ENCODE measurements at places on chromosomes 16 and 17.
A peak's percentile ranks its signal among the peaks of the same experiment; 100 is the strongest.

GRCh38 chr17:21043296-21044232 lies 753 bp upstream of the USP22 start:
- peak; percentile 88 for DNase-seq

GRCh38 chr17:73693071-73693470 lies 48.8 kb upstream of the SDK2 start:
- DNase-seq, result no peak

- DNase-seq, result no peak
These were observed 2.1 kb upstream of the GPRC5C start for GRCh38 chr17:74429604-74430384.

DNA sequence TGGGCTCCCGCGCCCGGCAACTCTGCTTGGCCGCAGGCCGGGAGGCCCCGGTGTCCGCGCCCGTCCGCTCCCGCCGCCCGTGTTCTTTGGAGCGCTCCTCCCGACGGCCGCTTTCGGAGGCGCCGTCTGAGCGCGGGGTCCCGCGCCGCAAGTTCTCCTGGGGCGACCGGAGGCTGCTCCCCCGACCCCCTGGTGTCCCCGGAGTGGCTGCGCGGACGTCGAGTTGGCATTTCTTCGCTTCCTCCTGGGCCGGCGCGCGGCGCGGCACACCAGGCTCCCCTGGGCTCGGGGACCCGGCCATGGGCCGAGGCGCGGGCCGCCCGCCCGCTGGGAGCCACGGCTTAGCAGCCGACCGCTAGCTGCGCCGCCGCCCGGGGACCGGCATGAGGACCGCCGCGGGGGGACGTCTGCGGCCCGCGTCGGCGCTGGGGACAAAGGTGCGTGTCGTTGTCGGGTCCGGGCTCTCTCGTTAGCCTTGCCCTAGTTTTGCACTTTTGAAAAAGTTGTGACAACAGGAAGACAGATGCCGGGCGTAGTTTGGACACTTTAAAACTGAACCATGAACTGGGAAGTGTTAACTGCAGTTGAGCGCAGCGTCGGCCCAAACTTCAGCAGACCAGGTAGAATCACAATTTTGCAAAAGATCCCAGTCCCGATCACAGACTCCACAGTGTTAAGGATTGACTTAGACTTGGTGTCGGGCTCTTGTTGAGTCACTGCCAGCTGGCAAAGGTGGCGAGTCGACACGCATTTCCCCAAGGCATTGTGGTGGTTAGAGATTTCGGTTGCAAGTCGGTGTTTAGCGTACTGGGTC lies 700 bp downstream of the UBN1 start:
- peak; percentile 52 for DNase-seq

DNA sequence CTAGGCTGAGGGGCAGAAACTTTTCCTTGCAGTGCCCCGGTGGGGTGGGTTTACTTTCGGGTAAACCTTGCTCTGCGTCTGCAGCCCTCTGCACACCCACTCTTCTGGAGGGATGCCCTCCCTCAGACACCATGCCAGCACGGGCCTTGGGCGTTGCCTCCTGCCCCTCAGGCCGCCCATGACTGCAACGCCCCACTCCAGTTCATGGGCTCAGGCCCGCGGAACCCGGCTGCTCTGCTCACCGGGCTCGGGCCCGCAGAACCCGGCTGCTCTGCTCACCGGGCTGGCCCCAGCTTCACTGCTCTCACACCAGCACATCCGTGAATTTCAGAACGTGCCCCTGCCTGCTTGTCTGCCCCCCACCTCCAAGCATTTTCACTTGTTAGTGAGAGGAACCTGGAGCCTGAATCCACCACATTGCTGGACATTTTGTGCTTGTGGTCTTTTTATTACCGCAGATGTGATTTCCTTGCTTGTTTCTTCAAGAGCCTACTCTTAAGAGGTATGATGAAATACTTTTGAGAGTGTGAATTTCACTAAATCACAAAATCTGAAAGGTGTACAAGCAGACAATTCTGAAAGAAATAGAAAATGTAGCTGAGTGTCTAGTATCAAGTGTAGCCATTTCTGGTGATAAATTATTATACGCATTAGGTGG lies 130.9 kb downstream of the RPTOR start:
- DNase-seq, result no peak

- DNase-seq, result no peak
These were observed 30.0 kb downstream of the WSCD1 start for GRCh38 chr17:6100146-6100545.

- no peak for DNase-seq
These were observed 49.4 kb upstream of the CDC42EP4 start for GRCh38 chr17:73360961-73361761.

DNA sequence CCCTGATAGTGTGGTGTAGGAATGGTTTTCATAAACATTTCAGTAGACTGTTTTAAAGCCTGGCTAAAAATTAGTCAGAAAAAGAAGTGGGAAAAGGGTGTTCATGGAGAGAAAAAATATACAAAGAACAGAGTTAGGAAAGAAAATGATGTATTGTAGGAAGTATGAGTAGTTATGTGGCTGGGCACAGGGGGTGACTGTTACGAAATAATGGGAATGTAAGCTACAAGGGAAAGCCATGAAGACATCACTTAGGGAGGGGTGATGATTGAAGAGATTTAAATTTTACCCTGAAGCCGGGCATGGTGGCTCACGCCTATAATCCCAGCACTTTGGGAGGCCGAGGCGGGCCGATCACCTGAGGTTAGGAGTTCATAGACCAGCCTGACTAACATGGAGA lies 55.3 kb downstream of the NUP88 start:
- DNase-seq, result no peak

GRCh38 chr17:78766743-78767294 lies 15.3 kb downstream of the CYTH1 start:
- no peak for DNase-seq

DNA sequence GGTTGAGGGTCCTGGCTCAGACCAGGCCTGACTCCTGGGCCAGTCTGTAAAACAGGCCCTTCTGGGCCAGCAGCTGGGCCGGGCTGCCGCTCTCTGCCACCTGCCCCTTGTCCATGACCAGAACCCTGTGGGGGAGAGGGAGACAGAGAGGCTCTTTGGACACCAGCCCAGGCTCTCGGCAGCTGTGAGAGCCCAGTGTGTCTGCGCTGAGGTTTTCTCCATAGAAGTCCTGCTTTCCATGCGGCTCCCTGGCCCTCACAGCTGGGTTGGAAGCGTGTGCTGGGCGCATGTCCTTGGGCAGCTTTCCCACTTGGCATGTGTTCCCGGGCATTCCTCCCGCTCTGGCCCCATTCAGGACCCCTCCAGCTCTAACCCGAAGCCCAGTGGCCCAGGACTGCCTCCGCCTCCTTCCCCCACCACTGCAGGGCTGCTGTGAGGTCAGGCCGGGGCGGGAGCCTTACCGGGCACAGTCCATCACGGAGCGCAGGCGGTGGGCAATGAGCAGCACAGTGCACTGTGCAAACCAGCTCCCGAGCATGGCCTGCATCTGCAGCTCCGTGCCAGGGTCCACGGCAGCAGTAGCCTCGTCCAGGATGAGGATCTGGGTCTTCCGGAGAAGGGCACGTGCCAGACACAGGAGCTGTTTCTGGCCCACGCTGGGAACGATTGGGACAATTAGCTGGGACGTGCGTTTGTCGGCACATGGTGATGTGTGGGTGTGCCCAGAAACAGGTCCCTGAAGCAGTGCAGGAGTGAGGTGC lies 73.0 kb downstream of the ABCC6 start:
- DNase-seq, result no peak

- DNase-seq, result no peak
These were observed 50.8 kb upstream of the PVALEF start for GRCh38 chr17:81114351-81115093.

- DNase-seq, result no peak
These were observed 31.9 kb downstream of the NMT1 start for GRCh38 chr17:45092911-45093430.

GRCh38 chr16:23187341-23187740 lies 4.8 kb downstream of the SCNN1G start:
- DNase-seq, result peak; percentile 52

GRCh38 chr16:56715126-56715525 lies 14.8 kb upstream of the NUP93 start:
- no peak for DNase-seq

DNA sequence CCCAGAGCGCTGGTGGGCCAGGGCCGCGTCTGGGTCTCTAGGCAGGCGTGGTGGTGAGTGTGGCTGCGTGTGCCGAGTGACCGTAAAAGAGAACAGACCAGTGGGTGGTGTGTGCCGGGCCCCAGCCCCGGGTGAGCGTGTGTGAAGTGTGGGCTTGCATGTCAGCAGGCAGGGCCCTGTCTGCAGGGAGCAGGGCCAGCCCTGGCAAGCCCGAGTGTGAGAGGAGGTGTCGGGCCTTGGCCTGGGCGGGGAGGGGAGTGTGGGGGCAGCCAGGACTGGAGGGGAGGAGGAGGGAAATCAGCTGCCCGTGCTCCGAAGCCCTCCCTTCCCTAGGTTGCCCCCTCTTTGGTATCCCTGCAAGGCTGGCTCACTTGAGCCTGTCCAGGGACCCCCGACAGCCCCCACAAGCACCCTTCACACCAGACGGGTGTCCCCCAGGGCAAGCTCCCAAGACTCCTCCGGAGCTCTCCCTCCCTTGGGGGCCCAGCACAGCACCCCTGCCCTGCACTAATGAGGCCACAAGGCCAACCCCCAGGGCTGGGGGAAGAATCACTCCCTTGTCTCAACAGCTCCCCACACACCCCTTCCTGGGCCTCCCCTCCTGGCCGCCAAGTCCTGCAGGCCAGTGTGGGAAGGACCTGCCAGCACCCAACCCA lies 1.9 kb downstream of the USH1G start:
- no peak for DNase-seq

DNA sequence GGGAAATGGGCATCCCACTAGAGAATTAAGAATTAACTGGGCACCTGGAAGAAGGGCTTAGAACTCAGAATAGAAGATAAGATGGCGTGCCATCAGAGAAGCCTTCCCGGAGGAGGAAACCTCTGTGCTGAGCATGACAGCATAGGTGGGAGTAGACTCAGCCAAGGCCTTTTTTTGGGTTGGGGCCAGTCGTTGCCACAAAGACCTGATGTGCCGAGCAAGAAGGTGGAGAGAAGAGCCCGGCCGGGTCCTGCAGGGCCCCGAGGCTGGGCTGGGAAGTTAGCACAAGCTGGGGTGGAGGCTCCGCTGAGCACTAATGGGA lies 1.1 kb upstream of the RAB11FIP4 start:
- no peak for DNase-seq

- peak; percentile 74 for DNase-seq
These were observed at the start of gene MIEF2 for GRCh38 chr17:18260332-18261145. MIEF2 (plus strand) TSS chr17:18260662; CDS start chr17:18262721, 2,059 bp downstream.

DNA sequence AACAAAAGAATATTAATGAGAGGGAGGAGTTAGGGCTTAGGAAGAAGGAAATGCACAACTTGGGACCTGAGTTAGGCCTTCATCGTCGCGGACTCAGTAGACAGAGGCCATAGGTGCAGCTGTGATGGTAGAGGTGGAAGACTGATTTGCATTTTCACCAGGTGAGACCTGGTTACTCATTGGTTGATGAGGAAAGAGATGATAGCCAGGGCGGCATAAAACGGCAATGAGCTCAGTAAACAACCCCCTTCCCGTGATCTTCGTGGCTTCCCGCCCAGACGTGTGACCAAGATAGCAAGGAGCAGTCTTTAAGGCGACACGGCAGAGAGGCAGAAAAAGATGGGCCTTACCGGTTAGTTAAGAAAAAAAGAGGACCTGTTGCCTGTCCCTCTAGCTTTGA lies at the start of gene TMC5:
TMC5 (plus strand) TSS at position 244 of the 400 bp plus-strand sequence. CDS start 22,156 bp downstream, outside the sequence.
- DNase-seq, result no peak

DNA sequence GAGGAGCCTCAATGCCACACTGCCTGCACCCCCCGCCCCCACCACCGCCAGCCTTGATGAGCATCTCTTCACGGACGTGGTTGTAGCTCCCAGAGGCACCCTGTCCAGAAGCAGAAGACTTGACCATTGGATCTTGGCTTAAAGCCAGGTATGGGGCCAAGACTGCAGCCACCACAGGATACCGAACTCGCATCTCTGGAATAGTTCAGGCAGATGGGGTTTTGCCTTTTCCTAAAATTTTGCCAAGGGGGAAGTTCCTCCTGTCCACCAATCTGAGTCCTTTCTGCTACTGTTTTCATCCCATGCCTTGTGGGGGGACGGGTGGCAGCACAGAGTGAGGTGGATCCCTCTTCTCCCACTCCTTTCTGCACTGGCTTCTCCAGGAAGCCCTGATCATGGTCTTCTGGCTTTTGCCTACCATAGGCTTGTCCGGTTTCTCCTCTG lies 939 bp downstream of the CORO6 start:
- no peak for DNase-seq

DNA sequence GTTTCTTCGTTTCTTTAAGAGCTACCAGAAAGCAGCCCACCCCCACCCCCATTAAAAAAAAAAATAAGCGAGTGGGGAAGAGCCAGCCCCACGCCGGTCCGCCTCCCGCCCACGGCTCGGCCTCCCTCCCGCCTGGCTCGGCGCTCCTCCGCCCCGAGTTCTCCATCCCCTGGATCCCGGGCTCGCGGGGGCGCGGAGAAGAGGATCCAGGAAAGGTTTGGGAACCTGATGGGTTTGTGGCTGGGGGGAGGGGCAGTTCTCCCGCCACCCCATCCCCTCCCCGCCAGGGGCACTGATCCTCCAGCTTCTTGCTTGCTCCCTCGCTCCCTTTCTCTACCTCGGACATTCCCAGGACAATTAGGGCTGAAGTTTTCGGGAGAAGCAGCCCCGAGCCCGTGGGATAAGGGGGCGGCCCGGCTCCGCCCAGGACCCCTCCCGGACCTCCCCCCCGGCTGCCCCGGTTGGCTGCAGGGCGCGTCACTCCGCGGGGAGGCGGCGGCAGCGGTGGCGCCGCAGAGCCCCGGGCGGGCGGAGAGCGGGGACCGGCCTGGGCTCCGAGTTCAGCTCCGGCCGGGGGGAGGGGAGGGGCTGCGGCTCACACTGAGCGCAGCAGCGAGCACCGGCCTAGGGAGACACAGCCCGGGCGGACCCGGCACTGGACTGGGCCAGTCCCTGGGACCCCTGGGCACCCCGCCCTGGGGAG lies 1.0 kb upstream of the SALL1 start:
- DNase-seq, result no peak

DNA sequence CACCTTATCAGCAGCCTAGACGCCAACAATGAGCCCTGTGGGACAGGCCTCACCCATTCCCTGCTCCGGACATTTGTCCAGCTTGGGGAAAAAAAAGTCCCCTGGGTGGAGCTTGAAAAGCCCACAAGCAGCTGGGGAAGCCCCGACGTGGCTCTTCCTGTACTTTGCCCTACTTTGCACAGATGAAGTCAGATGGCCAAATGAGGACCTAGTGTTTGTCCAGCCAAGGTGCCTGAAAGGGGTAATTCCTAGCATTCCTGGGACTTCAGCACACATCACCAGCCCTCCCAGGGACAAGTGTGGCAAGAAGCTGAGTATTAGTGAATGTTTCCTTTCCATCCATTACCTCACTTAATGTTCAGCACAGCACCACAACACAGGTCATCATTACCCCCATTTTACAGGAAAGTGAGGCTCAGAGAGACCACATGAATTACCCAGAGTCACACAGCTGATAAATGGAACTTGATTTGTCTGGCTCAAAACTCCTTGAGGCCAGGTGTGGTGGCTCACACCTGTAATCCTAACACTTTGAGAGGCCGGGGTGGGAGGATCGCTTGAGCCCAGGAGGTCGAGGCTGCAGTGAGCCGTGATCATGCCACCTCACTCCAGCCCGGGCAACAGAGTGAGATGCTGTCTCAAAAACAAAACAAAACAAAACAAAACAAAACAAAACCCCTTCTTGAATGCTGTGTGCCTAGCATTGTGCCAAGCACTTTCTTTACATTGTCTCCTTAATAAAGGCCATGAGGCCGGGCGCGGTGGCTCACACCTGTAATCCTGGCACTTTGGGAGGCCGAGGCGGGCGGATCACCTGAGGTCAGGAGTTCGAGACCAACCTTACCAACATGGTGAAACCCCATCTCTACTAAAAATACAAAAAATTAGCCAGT lies 19.9 kb upstream of the PLLP start:
- DNase-seq, result no peak

Measured in NK-92 treated with Interleukin-12 subunit alpha and Interleukin-12 subunit beta, amount 100 ng/mL, for 24 hours (cell line).